ENCODE measurements at places on chromosomes 6 and 20.

DNA sequence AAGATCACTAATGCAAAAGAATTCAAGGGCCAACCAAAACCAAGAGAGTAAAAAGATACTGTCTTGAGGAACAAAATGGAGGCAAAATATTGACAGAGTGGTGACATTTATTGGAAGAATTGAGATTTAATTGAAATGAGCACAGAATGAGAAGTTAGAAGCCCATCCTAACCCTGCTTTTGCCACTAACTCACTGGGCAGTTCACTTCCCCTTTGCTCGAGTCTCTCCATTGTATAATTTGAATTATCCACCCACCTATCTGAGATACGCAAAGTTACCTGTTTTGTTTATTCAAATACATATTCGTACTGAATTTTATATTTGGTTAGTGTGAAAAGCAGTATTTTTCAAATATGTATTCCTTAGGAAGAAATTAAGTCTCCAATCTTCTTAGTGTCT is 204.5 kb upstream of the PRDM1 start:
- no peak for DNase-seq

GRCh38 chr20:62760471-62760855 is 35.8 kb upstream of the MRGBP start:
- DNase-seq: peak; percentile 22

DNA sequence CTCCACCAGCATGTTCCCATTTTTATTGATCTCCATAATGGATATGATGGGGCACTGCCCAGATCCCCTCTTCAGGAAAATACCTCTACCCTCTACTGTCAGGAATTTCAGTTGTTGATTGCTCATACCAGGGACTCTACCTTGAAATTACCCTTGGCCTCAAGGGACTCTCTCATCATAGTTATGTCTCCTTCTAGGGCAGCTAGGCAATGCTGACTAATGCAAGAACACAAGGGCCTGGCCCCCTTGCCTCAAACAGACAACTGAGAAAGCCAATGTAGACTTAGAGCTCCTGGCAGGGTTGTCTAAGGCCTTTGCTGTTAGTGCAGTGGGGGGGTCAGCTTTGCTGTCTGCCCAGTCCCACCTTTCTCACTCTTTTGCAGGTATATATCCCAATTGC is 493.1 kb downstream of the BTBD3 start:
- DNase-seq: no peak

- DNase-seq: no peak
Observed at GRCh38 chr6:141925001-141925400, 207.7 kb upstream of the GJE1 start.

GRCh38 chr6:130215526-130215925 is 7.2 kb downstream of the SAMD3 start:
- no peak for DNase-seq

DNA sequence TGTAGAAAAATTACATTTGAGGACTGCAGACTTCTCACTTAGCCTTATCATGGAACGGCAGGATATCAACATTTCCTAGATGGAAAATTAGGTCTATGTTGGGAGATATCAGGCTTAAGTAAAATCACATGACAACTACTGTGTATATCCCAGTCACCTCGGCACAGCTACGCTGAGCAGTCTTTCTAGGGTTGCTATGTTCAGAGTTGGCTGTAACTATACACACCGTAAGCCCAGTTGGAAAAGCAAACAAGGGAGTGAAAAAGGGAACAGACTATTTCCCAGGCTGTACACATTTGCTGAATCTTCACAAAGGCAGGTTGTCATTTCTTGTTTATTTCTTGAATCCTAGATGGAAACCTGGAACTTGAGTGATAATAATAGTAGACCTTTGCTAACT is 80.7 kb upstream of the PTPRK start:
- no peak for DNase-seq
